ENCODE measurements at places on chromosomes 13 and 19.

DNA sequence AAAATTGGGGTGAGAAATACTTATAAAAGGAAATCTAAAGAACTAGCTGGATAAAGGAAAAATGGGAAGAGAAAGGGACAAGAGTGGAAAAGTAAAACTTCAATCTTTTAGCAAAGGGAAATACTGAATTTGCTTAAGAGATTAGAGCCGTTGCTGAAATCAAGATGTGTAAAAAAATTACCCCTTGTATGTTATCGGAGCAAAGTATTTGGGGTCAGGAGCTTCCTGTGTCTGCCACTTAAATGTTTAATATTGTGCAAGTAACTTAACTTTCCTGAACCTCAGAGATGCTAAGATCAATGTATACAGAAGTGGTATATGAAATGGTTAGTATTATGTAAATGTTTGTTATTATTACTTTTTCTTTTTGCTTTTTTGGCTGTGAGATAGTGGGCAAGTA is 51.6 kb downstream of the NDFIP2 start:
- no peak for ATAC-seq

GRCh38 chr13:56189439-56189838 is 951.3 kb upstream of the PRR20A start:
- ATAC-seq: no peak

DNA sequence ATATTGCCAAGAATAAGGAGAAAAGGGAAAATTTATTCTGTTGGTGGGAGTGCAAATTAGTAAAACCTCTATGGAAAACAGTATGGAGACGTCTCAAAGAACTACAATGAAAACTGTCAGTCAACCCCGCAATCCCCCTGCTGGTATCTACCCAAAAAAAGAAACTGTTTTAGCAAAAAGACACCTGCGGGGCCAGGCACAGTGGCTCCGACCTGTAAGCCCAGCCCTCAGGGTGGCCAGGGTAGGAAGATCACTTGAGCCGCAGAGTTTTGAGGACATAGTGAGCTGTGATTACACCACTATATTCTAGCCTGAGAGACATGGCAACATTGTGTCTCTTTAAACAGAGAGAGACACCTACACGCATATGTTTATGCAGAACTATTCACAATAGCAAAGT is 37.5 kb upstream of the SLITRK1 start:
- ATAC-seq: no peak

DNA sequence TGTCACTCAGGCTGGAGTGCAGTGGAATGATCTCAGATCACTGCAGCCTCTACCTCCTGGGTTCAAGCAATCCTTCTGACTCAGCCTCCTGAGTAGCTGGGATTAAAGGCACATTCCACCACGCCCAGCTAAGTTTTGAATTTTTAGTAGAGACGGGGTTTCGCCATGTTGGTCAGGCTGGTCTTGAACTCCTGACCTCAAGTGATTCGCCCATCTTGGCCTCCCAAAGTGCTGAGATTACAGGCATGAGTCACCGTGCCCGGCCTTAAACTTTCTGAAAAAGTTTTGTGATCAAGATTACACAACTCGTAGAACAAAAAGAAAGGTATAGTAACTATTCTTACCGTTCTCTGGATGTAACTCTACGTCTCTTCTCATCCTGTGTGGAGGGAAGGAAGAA is 21.2 kb downstream of the DNMT1 start:
- no peak for ATAC-seq

DNA sequence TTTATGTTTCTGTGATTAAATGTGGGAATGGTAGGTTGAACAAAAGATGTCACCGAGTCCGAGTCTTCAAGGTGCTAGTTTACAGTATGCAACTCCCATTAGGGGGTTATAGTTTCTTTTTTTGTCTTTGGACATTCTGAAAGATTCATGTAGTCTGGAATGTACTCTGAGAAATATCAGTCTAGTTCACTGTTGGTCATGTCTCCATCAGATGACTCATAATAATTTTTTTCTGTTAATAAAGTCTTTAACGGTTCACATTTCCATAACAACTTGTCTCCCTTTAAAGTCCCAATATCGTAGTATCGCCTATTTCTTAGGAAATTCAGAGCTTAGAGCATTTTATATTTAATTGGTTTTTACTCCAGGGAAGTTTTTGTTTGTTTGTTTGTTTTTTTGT is 13.5 kb upstream of the ESD start:
- ATAC-seq: no peak

DNA sequence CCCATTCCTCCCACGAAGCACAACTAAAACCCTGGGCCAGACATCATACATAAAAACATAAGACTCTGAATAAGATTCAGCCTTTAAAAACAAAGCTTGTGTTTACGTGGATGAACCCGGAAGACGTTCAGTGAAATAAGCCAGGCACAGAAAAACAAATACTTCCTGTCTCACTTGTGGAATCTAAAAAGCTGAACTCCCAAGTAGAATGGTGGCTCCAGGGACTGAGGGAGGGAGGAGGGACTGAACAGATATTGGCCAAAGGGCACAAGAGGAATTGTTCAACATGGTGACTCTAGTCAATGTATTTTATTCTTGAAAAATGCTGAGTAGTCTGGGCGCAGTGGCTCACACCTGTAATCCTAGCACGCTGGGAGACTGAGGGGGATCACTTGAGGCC is 35.7 kb upstream of the TPM4 start:
- no peak for ATAC-seq

DNA sequence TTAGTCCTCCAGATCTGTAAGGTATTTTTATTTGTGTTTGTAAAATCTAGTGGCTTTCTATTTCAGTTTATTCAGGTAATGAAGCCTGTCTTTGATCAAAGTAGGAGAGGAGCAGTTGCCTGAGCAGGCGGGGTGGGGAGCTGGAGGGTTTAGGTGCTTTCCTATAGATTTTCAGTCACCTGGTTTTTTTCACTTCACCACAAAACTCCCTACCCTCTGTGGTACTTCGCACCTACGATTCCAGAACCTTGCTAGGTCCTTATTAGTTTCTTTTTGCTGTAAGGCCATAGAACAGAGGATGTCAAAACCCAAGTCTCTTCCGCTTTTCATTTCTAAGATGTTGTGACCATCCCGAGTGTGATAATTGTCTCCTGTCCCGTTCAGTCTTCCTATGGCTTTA is 26.6 kb downstream of the SLAIN1 start:
- no peak for ATAC-seq

DNA sequence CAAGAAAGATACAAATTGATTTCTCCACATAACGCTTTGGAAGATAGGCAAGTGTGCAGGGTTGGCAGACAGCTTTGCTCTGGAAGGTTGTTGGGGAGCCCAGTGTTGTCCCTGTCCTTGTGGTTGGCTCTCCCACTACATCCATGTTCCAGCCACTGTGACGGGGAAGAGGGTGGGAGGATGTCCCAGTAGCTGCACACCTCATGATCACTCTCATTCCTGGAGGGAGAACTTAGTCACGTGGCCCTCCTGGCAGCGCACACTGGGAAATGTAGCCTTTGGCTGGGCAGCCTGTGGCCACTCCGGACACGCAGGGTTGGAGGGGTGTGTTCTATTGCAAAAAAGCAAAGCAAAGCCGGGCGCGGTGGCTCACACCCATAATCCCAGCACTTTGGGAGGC is 9.9 kb downstream of the POLD1 start:
- no peak for ATAC-seq

DNA sequence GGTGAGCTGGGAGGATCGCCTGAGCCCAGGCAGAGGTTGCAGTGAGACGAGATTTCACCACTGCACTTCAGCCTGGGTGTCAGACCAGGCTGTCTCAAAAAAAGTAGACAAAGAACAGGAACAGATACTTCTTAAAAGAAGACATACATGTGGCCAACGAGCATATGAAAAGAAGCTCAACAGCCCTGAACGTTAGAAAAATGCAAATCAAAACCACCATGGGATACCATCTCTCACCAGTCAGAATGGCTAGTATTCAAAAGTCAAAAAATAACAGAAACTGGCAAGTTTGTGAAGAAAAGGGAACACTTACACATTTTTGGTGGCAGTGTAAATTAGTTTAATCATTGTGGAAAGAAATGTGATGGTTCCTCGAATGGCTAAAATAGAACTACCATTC is 3.0 kb upstream of the LGALS14 start:
- no peak for ATAC-seq

DNA sequence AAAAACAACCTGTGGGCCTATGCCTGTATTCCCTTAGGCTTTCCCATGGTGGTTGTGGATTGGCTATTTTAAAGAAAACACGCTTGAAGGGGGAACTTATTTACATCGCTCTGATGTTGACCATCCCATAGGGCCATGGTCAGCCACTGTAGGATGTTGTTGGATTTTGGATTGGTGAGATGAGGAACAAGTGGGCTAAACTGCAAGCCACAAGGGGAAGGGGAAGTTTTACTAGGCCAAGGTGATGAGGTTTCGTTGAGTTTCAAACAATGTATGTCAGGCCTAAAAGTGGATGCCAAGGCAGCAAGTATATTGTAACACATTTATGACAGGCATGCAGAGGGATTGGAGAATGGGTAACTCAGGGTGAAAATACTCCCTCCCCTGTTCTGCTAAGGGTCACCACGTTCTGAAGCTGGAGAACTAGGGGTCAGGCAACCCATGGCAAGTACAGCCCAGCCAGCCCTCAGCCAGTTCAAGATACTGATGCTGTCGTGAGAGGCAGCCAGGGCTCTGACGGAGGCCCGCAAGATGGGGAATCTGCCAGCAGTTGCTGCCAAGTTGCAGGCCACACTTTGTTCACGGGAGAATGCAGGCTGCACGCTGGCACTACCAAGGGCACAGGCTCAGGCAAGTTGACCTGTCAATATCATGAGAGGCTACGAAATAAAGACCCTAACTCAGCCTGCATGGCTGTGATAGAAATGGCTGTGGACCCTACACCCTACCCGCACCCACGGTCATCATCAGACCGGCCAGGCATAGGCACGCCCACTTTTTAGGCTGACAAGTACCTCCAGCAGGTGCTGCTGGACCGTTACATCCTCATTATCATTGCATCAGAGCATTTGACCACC is 11.1 kb downstream of the IRGC start:
- no peak for ATAC-seq

GRCh38 chr13:102869948-102870676 is 24.3 kb downstream of the ERCC5 start:
- ATAC-seq: no peak

DNA sequence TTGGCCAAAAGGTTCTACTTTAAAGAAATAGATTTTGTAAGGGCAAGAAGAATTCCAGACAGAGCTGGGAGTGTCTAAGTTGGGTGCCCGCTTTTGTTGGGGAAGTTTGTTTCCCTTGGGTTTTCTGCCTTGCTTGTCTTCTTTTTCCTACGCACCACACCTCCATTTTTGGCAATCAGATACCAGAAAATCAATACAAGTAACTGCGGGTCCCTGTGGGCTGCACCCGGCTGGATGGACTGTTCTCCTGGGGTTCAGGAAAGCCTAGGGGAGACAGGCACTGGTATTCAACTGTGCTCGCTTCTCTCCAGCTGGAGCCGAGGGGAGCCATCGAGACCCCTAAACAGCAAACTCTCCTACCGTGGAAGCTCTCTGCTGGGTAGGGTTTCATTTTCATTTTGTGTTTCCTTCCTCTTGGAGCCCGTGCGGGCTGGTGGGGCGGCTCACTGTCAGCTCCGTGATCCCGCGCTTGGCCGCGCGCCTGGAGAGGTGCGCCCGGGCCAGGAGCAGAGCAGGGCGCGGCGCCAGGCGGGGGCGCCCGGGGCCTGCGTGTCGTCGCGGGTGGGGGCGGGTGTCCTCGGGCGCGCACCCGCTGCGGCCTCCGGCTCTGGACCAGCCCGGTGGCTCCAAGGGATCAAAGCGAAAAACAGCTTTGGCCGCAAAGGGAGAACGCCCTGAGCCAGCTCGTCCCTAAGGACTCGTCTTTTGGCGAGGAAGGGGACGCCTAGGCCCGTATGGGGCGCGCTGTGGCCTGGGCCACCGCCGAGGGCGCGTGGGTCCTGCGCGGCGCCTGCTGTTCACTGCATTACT is 347.2 kb downstream of the ZNF536 start:
- peak; percentile 36 for ATAC-seq

- no peak for ATAC-seq
Measured at GRCh38 chr13:97715763-97716162, 237.7 kb upstream of the IPO5 start.

GRCh38 chr19:37813340-37813739 is 34.0 kb upstream of the ZNF573 start:
- no peak for ATAC-seq

DNA sequence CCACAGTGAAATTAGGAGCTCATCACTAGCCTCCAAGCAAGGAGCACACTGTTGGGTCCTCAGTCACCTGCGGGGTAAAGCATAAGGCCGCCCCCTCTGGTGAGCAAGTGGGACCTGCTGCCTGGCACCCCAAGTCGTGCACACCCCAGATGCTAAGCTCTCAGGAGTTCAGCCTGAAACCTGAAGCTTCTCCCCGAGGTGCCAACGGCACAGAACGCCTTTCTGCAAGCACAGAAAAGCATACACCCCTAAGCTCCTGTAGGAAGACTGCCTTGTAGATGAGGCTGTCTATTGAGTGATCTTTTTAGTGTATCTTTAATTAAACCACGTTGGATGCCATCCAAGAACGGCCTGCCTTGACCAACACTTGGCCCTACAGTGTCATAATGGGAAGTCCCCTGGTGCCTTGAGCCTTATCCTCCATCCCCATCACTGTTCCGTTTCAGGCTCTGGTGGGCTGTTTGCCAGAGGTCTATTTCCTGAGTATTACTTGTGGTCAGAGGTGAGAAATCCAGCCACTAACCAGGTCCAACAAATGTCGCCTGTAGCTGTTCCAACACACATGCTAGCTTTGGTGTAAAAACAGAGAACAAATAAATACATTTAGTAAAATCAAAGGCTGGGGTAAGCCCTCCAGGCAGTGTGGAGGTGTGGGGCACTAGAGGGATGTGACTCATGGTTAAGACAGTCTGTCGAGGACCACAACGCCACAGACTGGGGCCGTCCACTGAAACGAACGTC is 44.8 kb downstream of the C13orf42 start:
- ATAC-seq: no peak

DNA sequence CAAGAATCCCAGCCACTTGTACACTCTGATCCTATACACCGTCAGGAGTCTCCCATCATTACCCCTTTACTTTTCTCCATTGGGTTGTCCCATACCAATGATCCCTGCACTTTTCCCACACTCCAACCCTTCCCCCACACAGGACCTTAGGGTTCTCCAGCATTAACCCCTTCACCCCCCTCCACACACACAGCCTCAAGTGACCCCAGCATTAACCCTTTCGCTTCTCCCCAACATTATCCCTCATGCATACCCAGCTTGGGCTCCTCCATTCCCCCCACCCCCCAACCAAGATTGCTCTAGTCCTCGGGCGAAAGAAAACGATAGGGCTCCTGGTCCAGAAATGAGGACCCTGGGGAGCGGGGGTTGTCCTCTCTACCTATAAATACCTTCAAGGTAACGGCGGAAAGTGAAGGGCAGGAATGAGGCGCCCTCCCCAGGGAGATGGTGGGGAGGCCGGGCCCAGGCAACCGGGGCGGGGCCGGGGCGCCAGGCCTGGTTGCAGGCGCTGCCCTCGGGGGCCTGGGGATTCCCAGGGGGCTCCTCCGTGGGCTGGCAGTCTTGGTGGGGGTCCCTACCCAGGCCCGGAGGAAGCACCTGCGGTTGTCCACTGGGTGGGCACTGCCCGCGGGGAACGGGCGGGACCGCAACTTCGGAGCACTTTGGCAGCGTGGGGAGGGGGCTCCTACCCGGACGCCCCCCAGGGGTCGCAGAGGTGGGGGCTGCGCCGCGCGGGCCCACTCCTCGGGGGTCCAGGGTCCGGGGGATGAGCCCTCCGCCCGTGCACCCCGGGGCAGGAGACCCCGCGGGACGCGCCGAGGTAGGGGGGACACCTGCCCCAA is 757 bp downstream of the WIZ start:
- ATAC-seq: no peak

GRCh38 chr13:113586661-113587479 is 2.3 kb downstream of the TFDP1 start:
- ATAC-seq: no peak

GRCh38 chr13:57784633-57785032 is 153.1 kb downstream of the PCDH17 start:
- no peak for ATAC-seq

GRCh38 chr13:72908416-72908815 is 126.5 kb downstream of the PIBF1 start:
- no peak for ATAC-seq

Data from activated CD4-positive, CD25-positive, alpha-beta regulatory T cell treated with anti-CD3 and anti-CD28 coated beads, Interleukin-2, amount 50 U/mL, for 24 hours (primary cell).